ENCODE measurements at places on chromosomes 5 and 9.

GRCh38 chr9:120875643-120875953 lies 1.4 kb downstream of the PHF19 start:
- DNase-seq, result no peak

- no peak for DNase-seq
Observed at GRCh38 chr5:178455480-178455835, 134.7 kb downstream of the COL23A1 start.

- DNase-seq, result no peak
Observed at GRCh38 chr5:169736653-169737052, 99.6 kb downstream of the DOCK2 start.

GRCh38 chr5:84017523-84018172 lies 297.0 kb upstream of the HAPLN1 start:
- no peak for DNase-seq

- DNase-seq, result no peak
Observed at GRCh38 chr9:136321561-136321960, 5.8 kb upstream of the GPSM1 start.

GRCh38 chr5:43042626-43043399 lies 2.7 kb upstream of the ANXA2R start:
- DNase-seq, result peak; percentile 49

GRCh38 chr5:144198386-144198785 lies 27.7 kb downstream of the KCTD16 start:
- DNase-seq, result no peak

GRCh38 chr9:77827104-77827784 lies 179.1 kb upstream of the GNA14 start:
- DNase-seq, result no peak

GRCh38 chr5:91403438-91403837 lies 20.3 kb upstream of the ARRDC3 start:
- no peak for DNase-seq

GRCh38 chr5:18660511-18660910 lies 1026.3 kb downstream of the TAF11L14 start:
- DNase-seq, result no peak

GRCh38 chr5:158899792-158900191 lies 199.9 kb downstream of the EBF1 start:
- DNase-seq, result no peak

- no peak for DNase-seq
Observed at GRCh38 chr5:133884569-133885311, 83.7 kb downstream of the C5orf15 start.

- DNase-seq, result no peak
Observed at GRCh38 chr9:8926461-8926860, 1126.9 kb upstream of the DMAC1 start.

GRCh38 chr5:113178073-113178779 lies 201.6 kb downstream of the DCP2 start:
- no peak for DNase-seq
